ENCODE measurements at places on chromosomes 7 and 10.

GRCh38 chr7:144969787-144970186 is 133.9 kb upstream of the TPK1 start:
- no peak for DNase-seq

GRCh38 chr10:126902157-126902556 is 3.1 kb upstream of the DOCK1 start:
- no peak for DNase-seq

- no peak for DNase-seq
Observed at GRCh38 chr7:28904578-28905048, 53.5 kb downstream of the TRIL start.

GRCh38 chr10:96697438-96697837 is 22.9 kb downstream of the PIK3AP1 start:
- DNase-seq: no peak

DNA sequence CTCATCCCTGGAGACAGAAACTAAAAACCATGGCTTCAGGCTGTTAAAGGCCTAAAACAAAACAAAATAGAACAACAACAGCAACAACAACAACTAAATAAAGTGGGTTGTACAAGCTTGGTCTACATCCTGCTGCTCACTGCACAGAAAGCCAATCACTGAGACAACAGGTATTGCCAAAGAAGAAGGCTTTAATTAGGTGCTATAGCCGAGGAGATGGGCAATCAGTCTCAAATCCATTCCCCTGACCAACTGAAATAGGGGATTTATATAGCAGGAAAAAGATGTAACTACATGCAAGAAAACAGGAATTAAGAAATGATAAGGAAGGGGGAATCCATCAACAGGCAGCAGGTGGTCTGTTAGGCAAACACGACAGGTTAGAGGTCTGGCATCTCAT is 22.4 kb upstream of the NUB1 start:
- no peak for DNase-seq

DNA sequence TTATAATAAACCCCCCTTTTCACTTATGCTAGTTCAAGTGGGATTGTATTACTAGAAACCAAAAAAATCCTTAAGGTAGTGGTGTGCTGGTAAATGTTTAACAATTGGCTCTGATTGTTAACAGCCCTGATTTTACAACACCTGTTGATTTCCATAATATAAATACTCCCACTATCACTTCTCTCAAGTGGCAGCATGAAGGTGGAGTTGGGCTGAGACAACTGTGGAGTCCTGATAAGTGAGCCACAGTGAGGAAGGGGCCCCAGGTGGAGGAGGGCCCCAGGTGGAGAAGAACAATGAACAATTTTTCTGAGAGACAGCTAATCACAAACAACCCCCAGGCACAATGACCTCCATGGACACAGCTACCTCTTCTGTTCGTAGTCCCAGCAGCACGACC is 26.4 kb downstream of the SSMEM1 start:
- DNase-seq: no peak

DNA sequence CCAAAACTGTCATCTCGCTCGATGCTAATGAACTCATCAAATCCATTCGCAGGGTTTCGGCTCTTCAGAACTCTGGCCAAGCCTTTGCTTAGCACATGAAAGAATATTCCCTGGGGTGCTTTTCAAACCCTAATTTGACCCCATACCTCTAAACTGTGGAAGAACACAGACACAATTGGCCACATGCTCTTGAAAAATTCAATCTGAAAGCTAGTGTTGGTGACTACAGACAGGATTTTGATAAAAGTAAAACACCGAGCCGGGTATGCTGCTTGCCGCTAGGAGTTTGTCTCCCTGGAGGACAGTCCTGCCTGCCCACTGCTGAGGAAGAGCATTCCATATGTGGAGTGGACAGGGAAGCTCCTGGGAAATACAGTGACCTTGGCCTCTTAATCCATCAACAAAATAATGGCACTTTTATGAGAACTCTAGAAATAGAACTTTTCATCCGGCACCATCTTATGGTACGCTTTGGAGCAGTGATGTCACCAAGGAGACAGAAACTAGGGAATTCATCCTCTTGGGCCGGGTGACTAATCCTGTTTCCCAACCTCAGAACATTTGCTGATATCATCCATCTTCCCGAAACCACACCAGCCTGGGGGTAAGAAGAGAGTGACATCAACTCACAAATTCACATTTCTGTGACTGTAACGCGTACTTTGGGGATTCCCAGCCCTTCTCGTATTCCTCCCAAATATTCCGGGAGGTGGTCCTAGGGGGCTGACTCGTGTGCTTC is 34.2 kb downstream of the MTURN start:
- no peak for DNase-seq

- no peak for DNase-seq
Observed at GRCh38 chr7:105876964-105877601, 684 bp upstream of the ATXN7L1 start.
